ENCODE measurements at places on chromosomes 7 and 10.
A peak's percentile ranks its signal among the peaks of the same experiment; 100 is the strongest.

- no peak for DNase-seq
Observed at GRCh38 chr7:37552030-37552429, 103.4 kb upstream of the ELMO1 start.

DNA sequence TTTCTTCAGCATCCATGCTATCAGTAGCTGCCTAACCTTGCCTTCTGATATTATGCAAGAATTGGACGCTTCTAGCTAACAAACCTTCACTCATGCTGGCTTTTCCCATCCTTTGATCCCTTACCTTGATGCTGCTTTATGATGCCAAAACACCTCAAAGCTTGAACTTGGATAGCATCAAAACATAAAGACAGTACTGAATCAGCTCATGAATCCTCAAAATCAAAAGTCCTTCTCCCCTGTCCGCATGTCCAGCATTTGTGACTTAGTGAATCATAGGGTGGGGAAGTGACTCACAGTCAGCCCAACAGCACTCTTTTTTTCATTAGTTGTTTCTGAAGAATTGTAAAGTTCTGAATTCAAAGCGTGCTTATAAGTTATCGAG lies 89.5 kb upstream of the PIK3CG start:
- DNase-seq: no peak

DNA sequence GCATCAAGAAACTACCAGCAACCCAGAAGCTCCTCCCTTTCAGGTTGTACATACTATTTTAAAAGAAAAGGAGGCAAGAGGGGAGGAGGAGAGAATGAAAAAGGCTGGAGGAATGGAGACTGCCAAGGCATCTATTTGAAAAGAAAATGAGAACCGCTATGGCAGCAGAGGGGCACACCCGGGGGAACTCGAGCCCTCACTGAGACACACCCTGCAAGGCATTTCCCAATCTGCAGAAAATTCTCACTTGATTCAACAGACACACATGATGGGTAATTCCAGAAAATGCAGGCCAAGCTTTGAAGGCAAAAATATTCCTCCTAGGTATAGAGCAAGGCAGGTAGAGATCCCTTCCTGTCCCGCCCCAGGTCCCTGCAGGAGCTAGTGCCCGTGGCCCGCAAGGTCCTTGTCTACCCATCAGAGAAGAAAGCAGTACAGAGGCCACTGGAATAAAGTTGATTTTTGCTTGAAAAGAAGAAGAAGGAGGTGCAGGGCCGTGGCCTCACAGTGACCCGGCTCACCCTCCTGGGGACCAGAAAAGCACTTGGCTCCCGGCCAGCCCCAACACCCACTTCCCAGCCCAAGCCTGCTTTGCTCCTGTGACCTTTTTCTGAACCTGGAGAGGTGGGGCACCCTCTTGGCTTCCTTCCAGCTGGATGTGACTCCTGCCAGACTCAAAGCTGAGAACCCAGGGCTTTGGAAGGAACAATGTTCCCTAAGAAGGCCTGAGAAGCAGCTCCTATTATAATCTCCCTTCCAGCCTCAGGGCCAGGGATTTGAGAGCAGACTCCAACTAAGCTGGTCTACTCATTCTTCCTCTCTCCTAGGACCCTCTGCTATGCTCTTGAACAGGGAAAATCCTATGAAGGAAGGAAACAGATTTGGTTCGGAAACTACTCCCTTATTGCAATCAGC lies 6.2 kb upstream of the PIK3CG start:
- peak; percentile 80 for DNase-seq

- DNase-seq: no peak
Observed at GRCh38 chr7:1523208-1523607, 7.3 kb upstream of the MAFK start.

DNA sequence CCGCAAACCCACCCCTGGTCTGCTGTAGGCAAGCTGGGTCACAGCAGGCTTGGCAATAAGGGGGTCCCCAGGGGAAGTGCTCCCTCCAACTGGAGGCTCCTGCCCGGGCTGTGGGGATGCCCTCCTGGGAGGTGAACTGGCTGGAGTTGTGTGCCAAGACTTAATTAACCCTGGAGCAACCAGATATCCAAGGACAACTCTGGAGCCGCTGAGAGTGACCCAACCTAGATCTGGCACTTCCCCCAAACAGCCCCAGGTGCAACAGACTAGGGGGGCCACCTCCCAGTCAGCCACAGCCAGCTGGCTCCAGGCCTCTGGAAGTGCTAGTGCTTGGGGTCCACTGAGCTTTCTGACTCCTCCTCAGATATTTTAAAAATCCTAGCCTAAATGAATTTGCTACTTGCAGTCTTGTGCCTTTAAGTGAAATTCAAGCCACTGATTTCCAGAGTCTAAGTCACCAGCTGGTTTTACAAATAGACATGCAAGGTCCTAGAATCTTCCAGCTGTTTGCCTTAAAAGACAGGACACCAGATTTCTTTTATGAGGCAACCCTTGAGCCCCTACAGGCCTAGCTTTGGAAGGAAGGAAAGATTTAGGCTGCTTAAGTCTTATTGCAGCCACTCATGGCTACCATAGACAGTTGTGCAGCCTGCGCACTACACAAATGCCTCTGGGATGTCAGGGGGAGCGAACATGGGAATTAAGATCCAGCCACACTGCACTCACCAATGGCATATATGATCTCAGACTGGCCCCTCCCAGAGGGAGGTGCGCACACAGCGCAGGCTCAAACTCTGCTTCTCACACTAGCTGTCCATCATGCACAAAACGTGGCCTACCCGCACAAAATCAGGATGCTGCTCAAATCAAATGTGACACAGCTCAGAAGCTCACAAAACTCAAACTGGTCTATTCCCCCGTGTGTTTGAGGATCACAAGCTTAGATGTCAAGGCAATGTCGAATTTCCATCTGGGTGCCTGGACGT lies 42.6 kb upstream of the MYL10 start:
- no peak for DNase-seq
